H7 (cell line): ENCODE measurements at places on chromosomes 11 and 22. TPM values are rescaled to one million over a fixed set of nuclear protein-coding genes. Genes with fewer than 3 reads are reported as not detected.
A peak's percentile ranks its signal among the peaks of the same experiment; 100 is the strongest.

Gene UBQLNL
- not detected in 2 replicates for total RNA-seq

Gene PITPNB
- 13.9 and 17.2 TPM in 2 replicates for total RNA-seq

Gene NFAM1
- 0.48 and 0.69 TPM in 2 replicates for total RNA-seq

Gene KCNQ1
- 0.18 and 0.48 TPM in 2 replicates for total RNA-seq

Gene OR52I2
- total RNA-seq, result not detected in 2 replicates

Gene CCDC134
- total RNA-seq, result 17.0 and 19.3 TPM in 2 replicates

Gene ZDHHC5
- total RNA-seq, result 26.7 and 28.6 TPM in 2 replicates

Gene CLCF1
- total RNA-seq, result 3.7 and 4.4 TPM in 2 replicates

Gene JHY
- total RNA-seq, result 1.4 and 2.4 TPM in 2 replicates

Gene TEX54
- not detected in 2 replicates for total RNA-seq

Gene OR8B3
- total RNA-seq, result not detected in 2 replicates

Gene DDI1
- not detected in 2 replicates for total RNA-seq

Gene TMEM132A
- 66.0 and 73.9 TPM in 2 replicates for total RNA-seq

GRCh38 chr22:42906605-42907348, 49.7 kb upstream of the ARFGAP3 start:
- no peak for DNase-seq

DNA sequence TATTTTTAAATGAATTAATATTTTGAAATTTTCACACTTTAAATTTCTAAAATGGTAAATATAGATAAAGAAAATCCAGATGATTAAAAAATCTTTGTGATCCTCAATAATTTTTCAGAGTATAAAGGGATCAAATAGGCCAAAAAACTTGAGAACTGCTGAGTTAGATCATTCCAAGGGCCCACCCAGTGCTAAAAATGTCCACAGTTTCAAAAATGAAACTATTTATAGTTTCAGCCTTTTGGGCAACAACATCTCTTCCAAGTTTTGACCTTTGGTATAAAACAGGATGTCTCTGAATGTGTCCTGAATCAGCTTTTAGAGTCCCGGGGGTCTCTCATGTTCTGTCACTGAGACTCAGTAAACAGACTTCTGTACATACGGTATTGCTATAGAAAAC, 20.9 kb upstream of the BAIAP2L2 start:
- no peak for DNase-seq

DNA sequence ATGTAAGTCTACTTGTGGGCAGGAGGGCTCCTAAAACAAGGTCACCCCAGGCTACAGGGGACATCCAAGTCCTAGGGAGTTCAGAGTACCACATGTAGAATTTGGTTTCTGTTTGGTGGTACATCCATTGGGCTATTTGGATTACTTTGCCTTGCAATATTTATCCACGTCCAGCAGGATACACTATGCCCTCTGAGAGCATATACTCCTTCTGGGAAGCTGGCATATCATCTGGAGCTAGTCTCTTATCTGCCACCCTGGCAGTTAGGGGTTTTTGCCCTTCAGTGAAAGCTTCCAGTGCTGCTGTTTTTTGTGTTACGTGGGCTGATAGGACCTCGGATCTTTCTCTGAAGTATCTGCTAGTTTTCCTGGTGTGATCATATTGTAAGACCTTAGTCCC, 7.3 kb downstream of the LMO2 start:
- DNase-seq, result no peak

GRCh38 chr22:19011075-19011474, 75.0 kb upstream of the PRODH start:
- DNase-seq, result no peak

DNA sequence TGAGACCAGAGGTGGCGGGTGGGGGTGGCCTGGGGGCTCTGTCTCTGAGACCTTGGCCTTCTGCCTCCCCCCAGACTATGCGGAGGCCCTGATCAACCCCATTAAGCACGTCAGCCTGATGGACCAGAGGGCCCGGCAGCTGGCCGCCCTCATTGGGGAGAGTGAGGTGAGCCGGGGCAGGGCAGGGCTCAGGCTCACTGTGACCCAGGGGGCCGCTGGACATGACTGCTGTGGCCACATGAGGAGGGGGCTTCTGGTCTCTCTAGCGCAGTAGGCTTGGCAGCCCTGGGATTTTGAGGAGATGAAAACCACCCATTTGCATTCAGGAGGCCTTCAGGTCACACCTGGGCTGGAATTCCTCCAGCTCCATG, 12.6 kb downstream of the PLCB3 start:
- DNase-seq, result no peak

- DNase-seq, result no peak
Observed at GRCh38 chr11:8022876-8023275, 35.7 kb downstream of the EIF3F start.

DNA sequence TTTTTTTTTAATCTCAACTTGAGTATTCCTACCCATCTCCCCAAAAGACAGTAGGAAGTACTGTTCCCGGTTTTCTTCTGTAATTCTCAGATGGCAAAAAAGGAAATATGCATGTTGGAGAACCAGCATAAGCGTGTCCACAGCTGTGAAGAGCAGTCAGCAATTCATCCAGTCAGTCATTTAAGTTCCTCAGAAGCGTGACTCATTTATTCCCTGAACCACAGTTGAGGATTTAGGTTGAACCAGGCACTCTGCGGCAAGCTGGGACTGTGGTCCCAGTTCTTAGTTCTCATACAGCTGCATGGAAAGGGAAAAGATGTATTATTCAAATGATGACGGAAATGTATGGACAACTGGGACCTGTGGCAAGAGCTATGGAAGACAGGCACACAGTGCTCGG, 61.0 kb upstream of the MYO18B start:
- DNase-seq, result no peak

- no peak for DNase-seq
Observed at GRCh38 chr22:49801391-49802060, 26.1 kb downstream of the BRD1 start.

GRCh38 chr11:131476266-131476665, 105.9 kb downstream of the NTM start:
- DNase-seq, result no peak

- no peak for DNase-seq
Observed at GRCh38 chr22:37896181-37896592, 9.9 kb upstream of the MICALL1 start.

GRCh38 chr11:128359515-128359914, 227.8 kb downstream of the ETS1 start:
- DNase-seq, result no peak

- peak; percentile 96 for DNase-seq
Observed at GRCh38 chr11:78961937-78962701, 387.5 kb upstream of the NARS2 start.

GRCh38 chr11:104076455-104076854, 40.0 kb downstream of the DDI1 start:
- no peak for DNase-seq

DNA sequence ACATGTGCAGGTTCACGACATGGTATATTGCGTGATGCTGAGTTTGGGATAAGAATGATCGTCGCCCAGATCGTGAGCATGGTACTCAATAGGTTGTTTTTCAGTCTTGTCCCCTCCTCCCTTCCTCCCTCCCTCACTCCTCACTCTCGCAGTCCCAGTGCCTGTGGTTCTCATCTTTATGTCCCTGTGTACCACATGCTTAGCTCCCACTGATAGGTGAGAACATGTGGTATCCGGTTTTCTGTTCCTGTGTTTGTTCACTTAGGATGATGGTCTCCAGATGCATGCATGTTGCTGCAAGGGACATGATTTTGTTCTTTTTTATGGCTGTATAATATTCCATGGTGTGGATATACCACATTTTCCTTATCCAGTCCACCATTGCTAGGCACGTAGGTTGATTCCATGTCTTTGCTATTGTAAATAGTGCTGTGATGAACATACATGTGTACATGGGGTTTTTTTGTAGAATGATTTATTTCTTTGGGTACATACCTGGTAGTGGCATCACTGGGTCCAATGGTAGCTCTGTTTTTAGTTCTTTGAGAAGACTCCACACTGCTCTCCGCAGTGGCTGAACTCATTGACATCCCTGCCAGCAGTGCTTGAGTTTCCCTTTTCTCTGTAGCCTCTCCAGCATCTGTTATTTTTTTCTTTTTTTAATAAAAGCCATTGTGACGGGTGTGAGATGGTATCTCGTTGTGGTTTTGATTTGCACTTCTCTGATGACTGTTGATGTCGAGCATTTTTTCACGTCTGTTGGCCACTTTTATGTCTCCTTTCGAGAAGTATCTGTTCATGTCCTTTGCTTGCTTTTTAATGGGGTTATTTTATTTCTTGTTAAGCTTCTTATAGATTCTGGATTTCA, 16.4 kb downstream of the ZBED4 start:
- no peak for DNase-seq

DNA sequence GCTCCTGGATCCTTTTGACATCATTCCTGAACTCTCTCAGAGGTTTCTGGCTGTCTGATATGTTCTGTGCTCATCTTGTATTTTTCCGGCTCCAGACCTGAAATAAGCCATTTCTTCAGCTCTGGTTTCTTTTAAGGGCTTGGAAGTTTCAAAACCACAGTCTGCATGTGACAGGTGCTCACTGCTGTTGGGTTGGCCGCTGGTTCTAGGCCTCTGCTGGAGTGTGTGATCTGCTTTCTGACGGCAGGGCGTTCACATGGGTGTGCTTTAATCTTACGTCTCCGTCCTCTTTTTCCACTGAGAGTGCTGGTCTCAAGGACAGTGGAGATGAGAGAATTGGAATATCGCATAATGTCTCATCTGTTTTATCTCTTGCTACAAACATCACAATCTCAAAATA, 10.3 kb downstream of the ZBED4 start:
- DNase-seq, result peak; percentile 16

GRCh38 chr11:35787013-35787504, 124.5 kb downstream of the TRIM44 start:
- DNase-seq, result no peak

DNA sequence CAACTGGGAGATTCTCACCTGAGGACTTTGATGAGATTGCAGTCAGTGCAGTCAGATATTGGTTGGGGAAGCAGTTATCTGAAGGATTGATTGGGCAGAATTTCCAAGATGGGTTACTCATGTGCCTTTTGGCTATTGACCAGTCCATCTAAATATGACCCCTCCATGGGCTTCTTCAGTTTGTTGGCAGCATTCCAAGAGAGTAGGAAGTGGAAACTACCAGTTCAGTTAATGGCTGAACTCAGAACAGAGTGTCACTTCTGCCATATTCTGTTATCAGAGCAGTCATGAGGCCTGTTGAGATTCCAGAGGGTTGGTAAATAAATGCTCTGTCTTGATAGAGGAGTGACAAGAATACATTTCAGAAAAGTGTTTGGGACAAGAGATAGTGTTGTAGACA, 71.0 kb downstream of the CYP2R1 start:
- no peak for DNase-seq

GRCh38 chr11:3123305-3123704, 41.8 kb downstream of the OSBPL5 start:
- peak; percentile 33 for DNase-seq

- peak; percentile 35 for DNase-seq
Observed at GRCh38 chr11:44267006-44267749, 42.8 kb downstream of the ALX4 start.

- DNase-seq, result no peak
Observed at GRCh38 chr11:13163158-13163557, 114.4 kb upstream of the BMAL1 start.

DNA sequence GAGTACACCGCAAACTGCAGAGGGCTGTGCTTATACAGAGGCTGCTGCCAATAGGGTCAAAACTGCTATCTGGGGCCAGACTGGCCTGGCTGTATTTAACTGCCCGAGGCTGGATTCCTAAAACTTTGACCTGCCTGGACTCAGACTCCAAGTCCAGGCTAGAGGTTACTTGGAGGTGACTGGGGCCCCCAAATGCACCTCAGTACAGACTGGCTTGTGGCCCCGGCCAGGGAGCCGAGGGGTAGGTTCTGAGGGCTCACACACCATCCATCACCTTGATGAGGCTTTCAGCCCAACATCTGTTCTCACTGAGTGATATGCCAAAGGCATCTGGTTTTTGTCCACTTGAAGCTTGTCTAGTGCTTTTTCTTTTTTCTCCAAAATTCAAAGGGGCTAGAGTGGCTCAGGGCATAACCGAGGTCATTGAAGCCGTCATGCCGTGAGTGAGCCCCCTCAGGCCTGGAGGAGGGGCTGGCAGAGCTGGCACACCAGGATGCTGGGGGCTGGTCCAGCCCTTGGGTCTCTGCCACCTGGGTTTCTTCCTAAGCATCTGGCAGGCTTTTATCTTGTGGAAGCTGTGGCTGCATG, 52.4 kb upstream of the TTLL12 start:
- DNase-seq, result no peak

- no peak for DNase-seq
Observed at GRCh38 chr22:20025401-20026203, 4.7 kb downstream of the TANGO2 start.

DNA sequence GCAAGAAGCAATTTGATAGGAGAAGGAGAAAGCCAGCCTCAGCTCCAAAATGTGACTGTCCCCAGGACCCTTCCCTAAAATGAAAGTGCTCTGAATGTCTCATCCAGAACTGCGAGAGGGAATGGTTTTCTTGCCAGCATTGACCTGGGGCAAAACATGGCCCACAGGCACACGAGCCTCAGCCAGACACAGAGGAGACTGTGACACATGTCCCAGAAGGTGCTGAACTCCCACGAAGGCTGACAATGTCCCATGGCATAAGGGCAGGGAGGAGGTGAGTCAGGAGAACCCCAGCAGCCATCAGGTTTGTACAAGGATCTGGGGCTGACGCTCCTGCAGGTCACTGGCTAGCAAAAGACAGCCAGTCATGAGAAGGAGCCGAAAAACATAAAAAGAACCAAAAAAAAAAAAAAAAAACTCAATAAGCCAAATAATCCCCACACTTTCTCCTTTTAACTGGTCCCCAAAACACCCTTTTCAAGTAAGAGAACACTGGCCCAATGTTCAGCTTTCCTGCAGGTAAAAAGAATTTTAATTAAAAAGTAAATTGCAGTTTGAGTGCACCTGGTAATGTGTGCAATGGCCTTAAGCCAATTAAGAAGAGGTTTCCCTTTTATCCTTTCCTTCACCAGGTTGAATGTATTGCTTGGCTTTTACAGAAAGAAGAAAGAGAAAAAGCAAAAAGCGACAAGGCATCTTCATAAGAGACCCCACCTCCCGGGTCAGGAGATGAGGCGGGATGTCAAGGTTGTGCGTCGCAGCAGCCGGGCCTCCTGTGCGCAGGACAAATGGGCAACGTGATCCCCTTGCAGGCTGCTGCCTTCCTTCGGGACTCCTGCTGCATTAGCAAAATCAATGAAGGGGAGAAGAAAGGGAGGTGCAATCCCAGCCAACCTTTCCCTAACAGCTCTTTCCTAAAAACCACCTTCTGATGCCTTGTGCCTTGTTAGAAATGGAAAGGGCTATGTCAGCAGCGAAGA, 43.6 kb downstream of the GALNT18 start:
- DNase-seq, result peak; percentile 6

GRCh38 chr22:20029550-20030225, 8.8 kb downstream of the TANGO2 start:
- no peak for DNase-seq

GRCh38 chr11:36460220-36460619, 49.9 kb downstream of the TRAF6 start:
- peak; percentile 74 for DNase-seq

DNA sequence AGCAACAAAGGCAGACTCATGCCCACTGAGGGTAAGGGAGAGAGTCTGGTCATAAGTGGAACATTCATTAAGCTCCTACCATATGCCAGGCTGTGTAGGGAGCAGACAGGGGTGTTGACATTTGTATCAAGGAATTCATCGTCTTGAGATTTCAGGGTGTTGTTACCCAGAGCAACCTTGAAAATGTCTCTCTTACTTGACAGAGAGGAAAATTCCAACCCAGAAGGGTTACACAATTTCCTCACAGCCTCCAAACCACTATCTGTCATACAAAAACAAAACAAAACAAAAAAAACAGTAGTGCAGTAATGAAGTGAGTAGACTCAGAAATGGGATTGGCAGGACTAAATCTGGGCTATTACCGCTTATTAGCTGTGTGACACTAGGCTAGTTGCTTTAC, 113.2 kb downstream of the MIAT start:
- no peak for DNase-seq
